Naive thymus-derived CD8-positive, alpha-beta T cell (primary cell): ENCODE measurements at places on chromosomes 1 and 21.
A peak's percentile ranks its signal among the peaks of the same experiment; 100 is the strongest.

GRCh38 chr1:39901714-39902459 lies at the start of gene MYCL:
Gene MYCL (minus strand): TSS chr1:39901917. CDS start chr1:39901434, 483 bp downstream.
- DNase-seq = peak; percentile 57

DNA sequence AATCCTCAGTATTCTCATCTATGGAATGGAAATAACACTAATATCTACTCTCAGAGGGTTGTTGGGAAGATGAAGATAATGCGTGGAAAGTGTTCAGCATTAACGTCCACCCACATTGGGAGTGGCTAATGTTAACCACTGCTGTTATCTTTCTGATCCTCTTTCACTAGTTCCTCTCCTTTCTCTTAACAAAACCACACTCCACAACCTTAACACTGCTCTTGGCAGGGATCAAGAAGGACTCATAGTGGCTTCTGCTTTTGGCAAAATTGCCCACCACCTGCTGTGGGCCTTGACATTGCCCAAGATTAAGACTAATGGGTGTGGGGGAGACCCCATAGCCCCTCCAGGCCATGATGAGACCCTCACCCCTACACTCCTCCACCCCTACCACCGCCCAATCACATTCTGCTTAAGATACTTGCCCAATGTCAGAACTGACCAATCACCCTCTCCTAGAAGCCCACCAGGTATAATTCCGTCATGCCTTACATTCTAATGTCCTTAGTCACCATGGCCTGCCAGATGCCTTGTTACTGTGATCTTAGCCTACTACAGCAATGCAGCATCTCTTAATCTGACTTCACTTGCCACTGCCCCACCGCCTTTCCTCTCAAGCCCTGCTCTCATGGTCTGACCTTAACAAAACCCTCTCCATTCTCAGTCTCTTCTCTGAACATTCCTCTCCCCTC lies 27.1 kb downstream of the DHCR24 start:
- no peak for DNase-seq

DNA sequence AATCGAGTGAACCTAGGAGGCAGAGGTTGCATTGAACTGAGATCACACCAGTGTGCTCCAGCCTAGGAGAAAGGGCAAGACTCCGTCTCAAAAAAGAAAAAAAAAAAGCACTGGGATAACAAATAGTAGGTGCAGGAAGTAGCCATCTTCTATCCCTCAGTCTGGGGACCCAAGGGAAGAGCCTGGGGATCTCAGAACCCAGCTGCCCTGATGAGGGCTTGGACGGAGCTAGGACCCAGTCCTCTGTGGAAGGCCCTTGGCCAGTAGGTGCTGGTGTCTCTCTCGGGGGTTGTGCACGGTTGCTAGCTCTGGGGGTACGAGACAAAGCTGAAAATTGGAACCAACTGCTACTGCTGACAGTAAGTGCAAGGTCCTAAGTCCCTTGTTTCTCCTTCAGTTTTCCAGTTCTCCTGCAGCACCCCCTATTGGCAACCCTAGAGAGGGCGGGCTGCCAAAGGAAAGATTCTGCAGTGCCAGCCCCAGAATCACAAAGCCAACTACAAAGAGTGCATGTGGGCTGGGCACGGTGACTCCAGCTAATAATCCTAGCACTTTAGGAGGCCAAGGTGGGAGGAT lies 57.6 kb upstream of the KIF1B start:
- no peak for DNase-seq

- no peak for DNase-seq
These were observed 294.0 kb downstream of the LRRC40 start for GRCh38 chr1:69911301-69911801.

DNA sequence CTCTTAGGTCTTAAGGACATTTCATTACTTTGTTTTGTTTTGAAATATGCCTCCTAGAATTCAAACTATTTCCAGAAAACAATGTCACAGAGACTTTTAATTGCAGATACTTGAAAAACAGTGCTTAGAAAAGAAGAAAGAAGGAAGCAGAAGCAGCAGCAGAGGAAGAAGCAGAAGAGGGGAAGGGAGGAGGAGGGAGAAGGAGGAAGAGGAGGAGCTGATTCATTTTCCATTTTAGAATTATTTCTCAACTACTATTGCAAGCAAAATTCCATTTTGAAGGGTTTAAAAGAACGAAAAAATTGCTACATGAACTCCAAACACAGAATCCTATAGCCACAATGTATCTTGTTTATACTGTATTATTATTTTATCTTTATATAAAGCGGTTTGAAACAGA lies 13.9 kb downstream of the RC3H1 start:
- DNase-seq = no peak
